ENCODE measurements at places on chromosomes 2 and 18.

GRCh38 chr18:46728219-46728930 lies 28.5 kb downstream of the ST8SIA5 start:
- no peak for DNase-seq

- DNase-seq: no peak
Observed at GRCh38 chr2:164335947-164336346, 285.3 kb downstream of the GRB14 start.

- DNase-seq: no peak
Observed at GRCh38 chr18:75192899-75193298, 16.0 kb downstream of the PTGR3 start.

- no peak for DNase-seq
Observed at GRCh38 chr2:196635156-196635555, 4.4 kb upstream of the CCDC150 start.

DNA sequence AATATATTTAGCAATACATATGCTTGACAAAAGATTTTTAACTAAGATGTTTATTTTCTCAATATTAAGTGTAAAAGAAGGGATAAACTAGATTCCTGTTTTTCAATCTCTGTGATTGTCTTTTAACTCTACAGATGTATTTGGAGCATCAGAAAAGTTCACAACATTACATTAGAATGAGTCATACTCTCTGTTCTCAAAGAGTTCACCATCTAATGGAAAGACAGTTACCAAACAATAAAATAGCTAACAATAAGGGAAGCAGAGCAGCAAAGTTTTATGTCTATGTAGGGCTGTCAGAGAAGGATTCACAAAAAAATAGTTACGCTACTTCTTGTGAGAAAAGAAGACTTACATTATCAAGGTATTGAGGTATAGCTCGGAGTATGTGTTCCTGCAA lies 109.2 kb upstream of the MAP2 start:
- no peak for DNase-seq

GRCh38 chr2:217715484-217715883 lies 287.3 kb downstream of the TNS1 start:
- no peak for DNase-seq

DNA sequence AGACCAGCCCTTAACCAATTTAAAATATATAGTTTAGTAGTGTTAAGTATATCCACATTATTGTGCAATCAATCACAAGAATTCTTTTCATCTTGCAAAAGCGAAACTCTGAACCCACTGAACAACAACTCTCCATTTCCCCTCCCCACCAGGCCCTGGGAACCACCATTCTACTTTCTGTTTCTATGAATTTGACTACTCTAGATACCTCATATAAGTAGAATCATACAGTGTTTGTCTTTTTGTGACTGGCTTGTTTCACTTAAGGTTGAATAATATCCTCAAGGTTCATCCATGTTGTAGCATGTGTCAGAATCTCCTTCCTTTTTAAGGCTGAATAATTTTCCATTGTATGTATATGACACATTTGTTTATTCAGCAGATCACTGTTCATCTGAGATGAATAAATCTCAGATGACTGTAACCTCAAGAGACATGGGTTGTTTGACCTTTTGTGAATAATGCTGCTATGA lies 8.1 kb upstream of the SOS1 start:
- DNase-seq: peak; percentile 23

GRCh38 chr18:12048010-12048826 lies 45.4 kb upstream of the ANKRD62 start:
- DNase-seq: no peak

DNA sequence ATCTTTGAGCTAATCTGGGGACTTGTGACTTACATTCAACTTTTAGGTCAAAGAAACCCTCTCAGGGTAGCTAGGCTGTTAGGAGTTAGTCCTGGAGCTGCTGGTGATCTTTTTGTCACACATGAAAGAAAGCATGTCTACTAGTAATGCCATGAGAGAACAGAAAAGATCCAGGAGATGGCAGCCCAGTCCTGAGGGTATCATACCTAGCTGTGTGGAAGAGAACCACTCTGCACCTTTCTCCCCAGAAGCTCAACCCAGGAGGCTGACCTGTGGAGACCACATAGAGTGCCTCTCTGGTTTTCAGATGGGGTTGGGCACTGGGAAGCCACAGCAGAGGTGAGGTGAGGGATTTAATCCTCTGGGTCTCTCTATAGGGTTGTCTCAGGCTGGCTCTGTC lies 460.2 kb upstream of the UBE2E3 start:
- no peak for DNase-seq

- no peak for DNase-seq
Observed at GRCh38 chr2:25981596-25982272, 563 bp downstream of the KIF3C start.

DNA sequence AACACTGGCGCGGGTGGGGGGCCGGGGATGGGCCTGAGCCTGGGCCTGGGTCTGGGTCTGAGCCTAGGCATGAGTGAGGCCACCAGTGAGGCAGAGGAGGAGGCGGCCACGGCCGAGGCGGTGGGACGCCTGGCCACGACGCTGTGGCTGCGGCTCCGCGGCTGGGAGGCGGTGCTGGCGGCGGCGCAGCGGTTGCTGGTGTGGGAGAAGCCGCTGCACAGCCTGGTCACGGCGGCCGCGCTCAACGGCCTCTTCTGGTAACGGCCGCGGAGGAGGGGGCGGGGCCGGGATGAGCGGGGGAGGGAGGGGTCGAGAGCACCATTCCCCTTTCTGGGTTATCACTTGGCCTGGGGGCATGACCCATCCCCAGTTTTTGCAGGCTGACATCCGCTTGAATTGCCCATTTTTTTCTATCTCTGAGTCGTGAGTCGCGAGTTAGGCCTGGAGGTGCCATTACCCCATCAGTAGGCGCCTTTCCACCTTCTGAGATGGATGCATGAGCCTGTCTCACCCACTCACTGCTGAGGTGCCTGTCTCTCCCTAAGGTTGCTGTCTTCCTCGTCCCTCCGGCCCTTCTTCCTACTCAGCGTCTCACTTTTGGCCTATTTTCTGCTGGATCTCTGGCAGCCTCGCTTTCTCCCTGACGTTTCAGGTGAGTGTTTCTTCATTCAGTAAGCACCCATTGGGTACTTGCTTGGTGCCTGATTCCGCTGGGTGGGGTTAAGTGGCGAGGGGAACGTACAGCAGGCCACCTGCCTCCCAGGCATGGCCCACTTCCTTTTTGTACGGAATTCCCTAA lies 501 bp downstream of the RETREG2 start:
- DNase-seq: no peak

DNA sequence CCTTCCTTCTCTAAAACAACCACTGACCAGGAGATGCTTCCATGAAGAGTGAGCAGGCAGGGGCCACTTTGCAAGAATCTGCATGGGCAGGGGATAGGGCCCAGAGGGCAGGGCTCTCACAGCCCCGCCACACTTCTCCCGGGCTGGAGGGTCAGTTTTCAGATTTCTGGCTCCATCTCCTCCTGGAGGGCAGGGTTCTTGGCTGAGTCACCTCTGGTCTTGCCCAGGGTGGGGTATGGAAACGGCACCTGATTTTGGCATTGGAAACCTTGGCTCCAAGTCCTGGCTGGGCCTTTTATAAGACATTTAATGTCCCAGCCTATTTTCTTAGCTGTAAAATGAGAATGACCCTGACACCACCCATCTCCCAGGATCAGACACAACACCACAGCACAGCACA lies 27.6 kb upstream of the ASPRV1 start:
- no peak for DNase-seq

DNA sequence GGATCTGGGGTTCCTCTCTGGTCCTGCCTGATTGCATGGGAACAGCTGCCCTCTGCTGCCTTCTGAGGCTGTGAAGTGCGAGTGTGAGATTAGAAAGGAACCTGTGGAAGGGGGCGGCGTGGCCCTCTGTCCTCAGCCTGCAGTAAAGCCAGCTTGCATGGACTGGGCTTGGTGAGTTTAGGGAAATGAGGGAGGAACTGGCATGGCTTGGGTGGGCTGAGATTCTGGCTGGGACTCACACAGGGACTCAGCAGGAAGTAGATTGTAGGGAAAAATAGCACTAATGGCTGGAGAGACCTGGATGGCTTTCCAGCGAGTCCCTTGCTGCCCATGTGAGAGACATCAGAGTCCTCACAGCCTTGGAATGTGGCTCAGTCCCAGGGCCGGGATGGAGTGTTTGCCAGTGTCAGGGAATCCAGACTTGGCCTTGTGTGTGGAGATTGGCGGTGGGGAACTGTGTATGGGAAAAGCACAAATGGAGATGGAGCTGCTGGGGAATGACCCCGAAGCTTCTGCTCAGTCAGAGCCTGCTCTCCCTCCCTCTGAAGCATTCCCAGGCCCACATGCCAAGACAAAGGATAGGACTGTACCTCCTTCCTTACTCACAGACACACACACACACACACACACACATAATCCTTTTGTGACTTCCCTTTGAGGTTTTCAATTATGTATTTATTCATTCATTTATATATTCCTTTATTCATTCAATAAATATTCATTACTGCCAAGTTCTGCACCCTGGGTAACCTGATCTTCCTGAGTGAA lies 115.4 kb downstream of the ACAA2 start:
- no peak for DNase-seq

GRCh38 chr2:213089438-213089837 lies 62.0 kb downstream of the IKZF2 start:
- DNase-seq: no peak

- DNase-seq: no peak
Observed at GRCh38 chr2:237647176-237648015, 20.0 kb downstream of the LRRFIP1 start.

DNA sequence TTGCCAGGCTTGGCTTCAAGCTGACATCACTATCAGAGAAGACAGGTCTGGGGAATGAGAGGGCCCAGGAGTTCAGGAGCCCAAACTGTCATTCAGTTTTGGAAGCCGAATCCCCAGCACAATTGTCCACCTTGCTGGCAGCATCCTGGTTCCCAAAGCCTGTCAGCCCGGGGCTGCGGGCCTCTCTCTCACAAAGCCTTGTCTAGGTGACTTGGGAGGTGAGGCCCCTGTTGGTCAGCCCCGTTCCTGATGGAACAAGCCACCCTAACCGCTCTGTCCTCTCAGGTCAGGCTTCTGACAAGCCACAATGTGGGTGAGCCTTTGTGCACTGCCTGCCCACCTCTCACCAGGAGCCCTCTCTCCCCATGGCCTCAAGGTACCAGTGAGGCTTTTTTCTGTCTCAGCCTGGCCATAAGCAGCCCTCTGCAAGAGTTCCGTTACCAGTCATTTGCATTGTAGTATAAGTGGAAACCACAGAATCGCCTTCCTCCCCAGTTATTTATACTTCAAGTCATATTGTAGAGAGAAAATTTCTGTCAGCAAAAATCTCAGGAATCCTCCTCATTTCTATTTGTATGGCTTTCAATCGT lies 100.6 kb downstream of the MSH2 start:
- DNase-seq: no peak

DNA sequence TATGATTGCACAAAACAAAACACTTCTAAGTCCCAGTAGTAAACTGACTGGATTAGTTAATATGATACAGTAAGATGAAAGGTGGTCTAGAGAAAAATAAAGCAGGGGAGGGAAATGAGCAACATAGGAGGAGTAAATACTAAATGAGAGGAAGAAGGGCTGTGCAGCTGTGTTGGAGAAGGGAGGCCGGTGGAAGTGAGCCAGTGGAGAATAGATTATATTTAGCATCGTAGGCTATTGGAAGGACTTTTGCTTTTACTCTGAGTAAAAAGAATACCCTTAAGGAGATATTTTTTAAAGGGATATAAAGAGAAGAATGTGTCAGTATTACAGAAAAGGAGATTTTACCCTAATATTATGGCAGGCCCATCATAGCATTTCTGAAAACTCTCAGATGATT lies 12.7 kb downstream of the WDR75 start:
- no peak for DNase-seq

DNA sequence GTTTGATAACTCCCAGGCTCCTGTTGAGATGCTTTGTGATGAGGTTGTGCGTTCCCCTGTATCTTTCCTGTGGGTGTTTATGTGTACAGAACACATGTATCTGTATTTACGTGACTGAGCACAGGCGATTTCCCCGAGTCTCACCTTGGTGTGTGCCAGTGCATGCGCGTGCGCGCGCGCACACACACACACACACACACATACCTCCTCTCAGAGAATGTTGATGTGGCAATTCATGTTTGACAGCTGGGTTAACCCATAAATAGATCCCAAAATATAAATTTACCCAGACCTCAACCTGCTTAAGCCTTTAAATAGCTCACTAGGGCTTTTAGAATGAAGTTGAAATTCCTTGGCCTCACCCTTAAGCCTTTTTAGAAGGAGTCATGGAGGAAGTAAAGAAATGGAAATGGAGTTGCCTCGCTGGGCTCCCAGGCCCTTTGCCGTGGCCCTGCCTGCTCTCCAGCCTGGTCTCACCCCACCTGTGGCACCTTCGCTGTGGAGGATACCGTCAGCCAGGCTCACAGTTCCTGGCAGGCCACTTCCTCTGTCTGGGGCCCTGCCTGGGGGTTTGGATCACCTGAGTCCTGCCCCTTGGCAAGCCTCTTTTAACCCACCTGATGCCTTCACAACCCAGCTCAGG lies 20.3 kb downstream of the AGAP1 start:
- no peak for DNase-seq

- no peak for DNase-seq
Observed at GRCh38 chr2:99793022-99793421, 303.2 kb upstream of the REV1 start.

- DNase-seq: no peak
Observed at GRCh38 chr2:33909945-33910695, 311.0 kb upstream of the FAM98A start.

GRCh38 chr2:19125901-19126680 lies 232.3 kb downstream of the OSR1 start:
- no peak for DNase-seq

- no peak for DNase-seq
Observed at GRCh38 chr2:128270672-128271596, 47.7 kb downstream of the HS6ST1 start.

GRCh38 chr2:128271597-128271910 lies 47.1 kb downstream of the HS6ST1 start:
- DNase-seq: no peak

DNA sequence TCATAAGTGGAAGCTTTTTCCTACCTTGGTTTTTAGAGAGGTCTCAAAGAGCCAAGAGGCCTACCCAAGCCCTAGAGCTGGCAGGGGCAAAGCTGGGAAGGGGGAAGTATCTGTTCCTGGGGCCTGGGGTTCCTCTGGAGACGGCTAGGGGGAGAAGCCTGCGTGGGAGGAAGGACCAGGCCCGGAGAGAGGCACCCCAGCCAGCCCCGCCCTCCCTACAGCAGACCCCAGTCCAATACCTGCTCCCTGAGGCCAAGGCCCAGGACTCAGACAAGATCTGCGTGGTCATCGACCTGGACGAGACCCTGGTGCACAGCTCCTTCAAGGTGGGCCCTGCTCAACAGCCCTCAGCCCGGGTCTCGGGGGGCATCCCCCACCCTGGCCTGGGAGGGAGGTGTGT lies 2.2 kb downstream of the CTDSP1 start:
- DNase-seq: no peak

DNA sequence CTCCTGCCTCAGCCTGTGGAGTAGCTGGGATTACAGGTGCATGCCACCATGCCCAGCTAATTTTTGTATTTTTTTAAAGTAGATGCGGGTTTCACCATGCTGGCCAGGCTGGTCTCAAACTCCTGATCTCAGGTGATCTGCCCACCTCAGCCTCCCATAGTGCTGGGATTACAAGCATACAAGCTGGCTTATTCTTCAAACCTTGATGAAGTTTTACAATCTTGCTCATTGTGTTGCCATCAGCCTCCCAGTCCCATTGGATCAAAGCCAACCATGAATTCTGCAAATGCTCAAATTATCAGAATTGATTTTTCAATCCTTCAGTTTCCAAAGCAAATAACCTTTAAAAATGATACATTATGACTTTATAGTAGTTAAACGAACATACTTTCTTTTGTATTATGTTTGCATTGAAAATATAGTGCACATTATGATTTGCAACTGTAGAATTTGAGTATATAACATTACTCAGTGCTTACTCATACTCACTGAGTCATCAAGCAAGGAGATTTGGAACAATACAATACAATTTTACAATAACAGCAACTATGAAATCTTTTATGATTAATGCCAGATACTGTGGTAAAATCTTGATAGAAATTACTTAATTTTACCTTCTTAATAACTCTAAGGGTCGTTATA lies 1491.9 kb upstream of the CELF4 start:
- DNase-seq: no peak
